ENCODE measurements at places on chromosomes 1 and 21.

GRCh38 chr21:37483776-37484175 lies 117.2 kb downstream of the DYRK1A start:
- no peak for DNase-seq

- DNase-seq: no peak
These were observed 57.6 kb upstream of the PPM1J start for GRCh38 chr1:112772781-112773180.

DNA sequence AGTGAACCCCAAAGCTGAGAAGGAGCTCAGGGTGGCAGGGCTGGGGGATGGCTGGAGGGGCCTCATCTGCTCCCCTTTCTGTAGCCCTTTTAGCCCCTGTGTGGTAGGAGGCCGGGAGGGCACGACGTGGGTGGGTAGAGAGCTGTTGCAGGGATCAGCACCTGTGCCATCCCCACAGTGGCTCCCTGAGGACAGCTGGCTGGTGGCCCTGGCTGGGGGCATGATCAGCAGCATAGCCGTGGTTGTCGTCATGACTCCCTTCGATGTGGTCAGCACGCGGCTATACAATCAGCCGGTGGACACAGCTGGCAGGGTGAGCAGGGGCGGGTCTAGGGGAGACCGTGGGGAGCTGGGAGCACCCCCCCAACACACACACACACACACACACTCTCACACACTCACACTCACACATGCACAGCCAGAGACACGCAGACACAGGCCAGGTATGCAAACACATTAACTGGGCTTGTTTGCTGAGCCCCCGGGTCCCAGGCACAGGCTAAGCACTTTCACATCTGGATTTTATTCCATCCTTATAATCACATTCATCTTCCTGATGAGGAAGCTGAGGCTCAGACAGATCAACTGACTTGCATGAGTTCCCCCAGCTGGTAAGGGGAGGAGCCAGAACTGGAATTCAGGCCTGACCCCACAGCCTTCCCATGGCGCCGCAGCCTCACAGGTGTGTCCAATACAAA lies 2.5 kb downstream of the SLC25A34 start:
- no peak for DNase-seq

GRCh38 chr1:232921381-232921780 lies 29.0 kb upstream of the NTPCR start:
- no peak for DNase-seq

- DNase-seq: no peak
These were observed 88.3 kb upstream of the SGIP1 start for GRCh38 chr1:66445492-66446181.

- peak; percentile 69 for DNase-seq
These were observed 832 bp downstream of the HCN3 start for GRCh38 chr1:155277902-155278688.

- no peak for DNase-seq
These were observed 87.3 kb downstream of the USP24 start for GRCh38 chr1:55127827-55128343.

All from testis (tissue), 5 donors.